Diencephalon (tissue), 1 donor: ENCODE measurements at places on chromosomes 2 and 18. TPM values are rescaled to one million over a fixed set of nuclear protein-coding genes. Genes with fewer than 3 reads are reported as not detected.

The SLC40A1 gene
- 51.0 TPM for total RNA-seq

The CXCR1 gene
- total RNA-seq = not detected

The NCL gene
- total RNA-seq = 137 TPM

The DSG4 gene
- not detected for total RNA-seq

The ALK gene
- total RNA-seq = 21.0 TPM

The CCBE1 gene
- 5.3 TPM for total RNA-seq

The SCN7A gene
- total RNA-seq = 19.6 TPM

The COL6A3 gene
- 14.1 TPM for total RNA-seq

The PLGLB1 gene
- 7.4 TPM for total RNA-seq

The ATP9B gene
- total RNA-seq = 77.3 TPM

The TNFAIP6 gene
- total RNA-seq = 1.2 TPM

The BMP10 gene
- not detected for total RNA-seq

The NT5C1B gene
- total RNA-seq = not detected

The MYO7B gene
- total RNA-seq = under 0.01 TPM

The MPPE1 gene
- total RNA-seq = 23.5 TPM

The KCNE4 gene
- 2.5 TPM for total RNA-seq

The TUBA3D gene
- total RNA-seq = not detected

The SMC6 gene
- total RNA-seq = 32.8 TPM

The HOXD13 gene
- total RNA-seq = not detected

The FAM228A gene
- 1.2 TPM for total RNA-seq

The VIT gene
- 0.23 TPM for total RNA-seq
